T-cell (primary cell): ENCODE measurements at places on chromosomes 5 and 9.

GRCh38 chr5:133732536-133732935 is 120.2 kb upstream of the FSTL4 start:
- DNase-seq = no peak

DNA sequence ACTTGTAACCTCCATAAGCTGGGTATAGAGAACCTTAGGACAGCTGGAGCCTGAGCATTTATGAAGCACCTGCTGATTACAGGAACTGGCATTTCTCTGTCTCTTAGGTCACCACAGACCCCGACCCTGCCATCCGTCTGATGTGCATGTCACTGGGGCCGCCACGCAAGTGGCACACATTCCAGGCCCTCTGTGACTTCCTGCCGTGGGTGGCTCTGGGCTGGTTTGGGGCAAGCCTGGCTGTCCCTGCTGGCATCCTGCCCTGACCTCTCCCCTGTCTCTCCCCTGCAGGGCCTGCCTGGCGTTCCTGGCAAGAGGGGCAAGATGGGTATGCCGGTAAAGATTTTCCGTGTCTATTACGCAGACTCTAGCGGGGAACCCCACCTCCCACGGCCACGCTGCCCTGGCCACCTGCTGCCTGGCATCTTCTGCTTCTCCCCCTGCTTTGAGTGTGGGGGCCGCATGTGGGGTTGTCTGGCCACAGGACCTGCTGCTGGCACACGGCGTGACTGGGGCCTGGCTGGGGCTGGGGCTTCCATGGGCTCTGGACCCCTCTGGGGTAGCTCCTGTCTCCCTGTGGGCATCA is 55.4 kb downstream of the COL27A1 start:
- DNase-seq = no peak

GRCh38 chr5:14871214-14872069 is at the start of gene ANKH:
ANKH (minus strand) TSS chr5:14871778; CDS start chr5:14871447, 331 bp downstream.
- DNase-seq = peak; percentile 77

GRCh38 chr5:88682881-88683361 is 200.1 kb downstream of the MEF2C start:
- no peak for DNase-seq

- no peak for DNase-seq
Observed at GRCh38 chr9:135858491-135859185, 48.7 kb downstream of the CAMSAP1 start.

- no peak for DNase-seq
Observed at GRCh38 chr5:151208481-151208914, 15.4 kb downstream of the CCDC69 start.
